ENCODE measurements at places on chromosomes 4 and X. TPM values are rescaled to one million over a fixed set of nuclear protein-coding genes. Genes with fewer than 3 reads are reported as not detected.

The EFHC2 gene
- 0.21 TPM for total RNA-seq

The TEX13C gene
- not detected for total RNA-seq

The ATOH1 gene
- total RNA-seq, result 0.36 TPM

The NWD2 gene
- total RNA-seq, result 1.5 TPM

The AGTR2 gene
- 0.51 TPM for total RNA-seq

The CCNQ gene
- 19.0 TPM for total RNA-seq

The RNF150 gene
- 7.3 TPM for total RNA-seq

The ETDA gene
- total RNA-seq, result not detected

The MAGEB4 gene
- not detected for total RNA-seq

The USP26 gene
- not detected for total RNA-seq

The HOPX gene
- 42.1 TPM for total RNA-seq

The NHS gene
- total RNA-seq, result 27.8 TPM

The TLR7 gene
- total RNA-seq, result 0.05 TPM
